Fibroblast of the aortic adventitia (primary cell): ENCODE measurements at places on chromosomes 2 and 18.
A peak's percentile ranks its signal among the peaks of the same experiment; 100 is the strongest.

- peak; percentile 98 for DNase-seq
Measured at GRCh38 chr2:112627060-112628040, 18.4 kb upstream of the SLC20A1 start.

DNA sequence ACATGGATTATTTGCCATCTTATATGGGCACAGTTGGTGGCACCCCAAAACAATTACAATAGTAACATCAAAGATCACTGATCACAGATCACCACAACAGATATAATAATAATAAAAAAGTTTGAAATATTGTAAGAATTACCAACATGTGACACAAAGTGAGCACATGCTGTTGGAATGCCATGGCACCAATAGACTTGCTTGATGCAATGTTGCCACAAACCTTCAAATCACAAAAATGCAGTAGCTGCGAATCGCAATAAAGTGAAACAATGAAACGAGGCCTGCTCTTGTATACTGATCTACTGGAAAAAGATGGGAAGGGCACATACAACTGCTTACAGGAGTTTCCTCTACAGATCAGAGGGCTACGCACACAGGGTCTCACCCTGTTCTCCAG is 32.2 kb upstream of the AMMECR1L start:
- peak; percentile 20 for DNase-seq

DNA sequence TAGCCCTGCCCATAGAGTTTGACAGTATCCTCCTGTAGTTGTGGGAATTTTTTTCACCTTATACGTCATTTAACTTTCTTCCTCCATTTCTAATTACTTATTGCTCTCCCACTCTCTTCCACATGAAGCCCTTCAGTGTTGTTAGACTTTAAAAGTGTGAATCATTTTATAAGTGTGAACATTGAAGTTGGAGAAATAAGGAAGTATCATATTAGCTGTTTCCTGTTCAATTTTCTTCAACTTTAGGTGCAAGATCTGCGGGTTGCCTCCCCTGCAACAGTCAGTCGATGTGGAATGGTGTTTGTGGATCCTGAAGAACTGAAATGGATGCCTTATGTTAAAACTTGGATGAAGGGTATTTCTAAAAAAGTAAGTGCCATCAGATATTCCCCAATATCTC is 138.1 kb downstream of the DNAH6 start:
- no peak for DNase-seq

DNA sequence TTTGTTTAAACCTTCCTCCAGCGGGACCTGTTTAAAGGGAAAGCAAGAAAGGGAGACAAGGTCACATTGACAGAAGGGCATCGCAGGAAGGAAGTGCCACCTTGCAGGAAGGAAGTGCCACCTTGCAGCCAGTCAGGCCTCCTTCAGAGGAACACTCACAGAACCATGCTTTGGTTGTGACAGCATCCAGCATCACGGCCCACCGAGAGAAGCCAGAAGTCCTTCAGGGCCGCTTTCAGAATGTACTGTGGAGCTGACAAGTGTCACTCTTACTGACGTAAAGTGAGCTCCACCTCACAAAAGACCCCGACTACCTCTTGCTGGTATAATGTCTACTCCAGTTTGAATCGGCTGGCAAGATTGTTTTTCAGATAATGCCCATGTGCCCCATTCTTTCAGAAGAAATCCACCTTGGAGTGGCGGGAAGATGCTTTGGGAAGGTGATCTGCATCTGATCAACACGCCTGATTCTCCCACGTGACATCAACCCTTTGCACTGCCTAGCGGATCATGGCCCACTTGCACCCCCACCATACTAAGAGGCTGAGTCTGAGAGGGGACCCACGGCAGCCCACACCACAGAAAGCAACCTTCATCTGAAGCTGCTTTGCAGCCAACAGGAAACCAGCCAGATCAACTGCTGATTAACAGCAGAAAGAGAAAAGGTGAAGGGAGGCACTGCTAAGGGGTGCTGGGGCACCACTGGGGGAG is 99.8 kb downstream of the UXS1 start:
- no peak for DNase-seq

DNA sequence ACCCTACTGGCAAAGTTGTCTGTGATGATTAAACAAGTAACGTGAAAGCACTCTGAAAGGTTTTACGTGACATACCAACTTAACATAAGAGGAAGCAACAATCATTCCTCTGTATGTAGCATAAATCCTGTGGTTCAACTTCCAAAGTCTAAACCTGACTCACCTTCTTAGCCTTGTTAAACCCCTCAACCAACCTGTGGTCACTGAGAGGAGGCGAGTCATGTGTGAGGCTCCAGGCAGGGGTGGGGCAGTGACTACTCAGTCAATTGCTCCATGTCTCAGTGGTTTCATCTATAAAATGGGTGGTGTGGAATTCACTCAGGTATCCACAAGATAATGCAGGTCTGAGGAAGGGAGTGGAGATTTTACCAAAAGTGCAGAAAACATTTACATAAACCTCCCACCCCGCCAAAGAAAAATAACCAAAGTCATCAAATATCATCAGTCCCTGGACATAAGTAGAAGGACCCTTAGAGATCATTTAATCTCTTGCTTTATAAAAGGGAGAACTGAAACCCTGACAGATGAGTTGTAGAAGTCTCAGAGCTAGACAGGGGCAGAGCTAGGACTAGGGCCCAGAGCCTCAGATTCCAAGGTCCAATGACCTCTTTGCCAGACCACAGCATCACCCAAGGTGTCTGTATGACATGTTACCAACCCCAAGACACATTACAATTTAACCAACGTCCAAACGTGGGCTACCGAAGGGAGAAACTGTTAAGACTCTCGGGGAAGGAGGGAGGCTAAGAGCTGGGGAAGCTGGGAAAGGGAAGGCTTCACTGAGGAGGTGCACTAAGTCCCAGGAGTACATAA is 3.7 kb upstream of the PCBP1 start:
- DNase-seq, result no peak

DNA sequence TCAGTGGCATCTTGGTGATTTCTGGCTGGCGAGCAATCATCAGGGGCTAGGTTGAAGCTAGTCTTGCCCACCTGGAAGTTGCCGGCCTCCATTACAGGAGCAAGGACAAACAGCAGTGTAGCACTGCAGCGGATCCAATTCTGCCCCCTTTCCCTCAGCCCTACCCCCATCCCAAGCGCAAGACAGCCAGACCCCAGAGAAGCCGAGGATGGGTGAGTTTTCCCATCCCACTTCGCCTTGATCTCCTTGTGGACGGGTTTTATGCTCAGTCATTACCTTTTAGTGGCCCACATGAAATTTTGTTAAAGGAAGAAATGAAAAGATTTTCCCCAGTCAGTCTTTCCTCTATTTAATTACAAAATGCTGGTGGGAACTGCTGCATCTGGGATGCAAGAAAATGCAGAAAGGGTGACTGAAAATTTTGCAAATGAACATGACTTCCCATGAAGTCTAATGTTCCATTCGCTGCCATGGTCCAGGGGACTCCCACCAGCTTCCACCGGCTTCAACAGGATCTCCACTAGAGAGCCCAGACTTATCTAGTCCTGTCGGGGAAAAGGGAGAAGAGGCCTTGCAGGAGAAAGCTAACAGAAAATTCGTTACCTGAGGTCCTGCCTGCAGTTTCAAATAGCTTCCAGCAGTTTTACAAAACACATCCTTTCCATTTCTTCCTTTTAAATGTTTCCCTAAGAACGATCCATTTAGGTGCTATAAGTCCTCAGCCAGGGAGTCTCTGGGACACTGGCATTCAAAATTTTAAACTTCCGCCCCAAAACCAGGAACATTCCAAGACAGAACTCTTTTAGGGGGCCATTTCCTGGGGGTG is 1.9 kb upstream of the HOXD9 start:
- no peak for DNase-seq

DNA sequence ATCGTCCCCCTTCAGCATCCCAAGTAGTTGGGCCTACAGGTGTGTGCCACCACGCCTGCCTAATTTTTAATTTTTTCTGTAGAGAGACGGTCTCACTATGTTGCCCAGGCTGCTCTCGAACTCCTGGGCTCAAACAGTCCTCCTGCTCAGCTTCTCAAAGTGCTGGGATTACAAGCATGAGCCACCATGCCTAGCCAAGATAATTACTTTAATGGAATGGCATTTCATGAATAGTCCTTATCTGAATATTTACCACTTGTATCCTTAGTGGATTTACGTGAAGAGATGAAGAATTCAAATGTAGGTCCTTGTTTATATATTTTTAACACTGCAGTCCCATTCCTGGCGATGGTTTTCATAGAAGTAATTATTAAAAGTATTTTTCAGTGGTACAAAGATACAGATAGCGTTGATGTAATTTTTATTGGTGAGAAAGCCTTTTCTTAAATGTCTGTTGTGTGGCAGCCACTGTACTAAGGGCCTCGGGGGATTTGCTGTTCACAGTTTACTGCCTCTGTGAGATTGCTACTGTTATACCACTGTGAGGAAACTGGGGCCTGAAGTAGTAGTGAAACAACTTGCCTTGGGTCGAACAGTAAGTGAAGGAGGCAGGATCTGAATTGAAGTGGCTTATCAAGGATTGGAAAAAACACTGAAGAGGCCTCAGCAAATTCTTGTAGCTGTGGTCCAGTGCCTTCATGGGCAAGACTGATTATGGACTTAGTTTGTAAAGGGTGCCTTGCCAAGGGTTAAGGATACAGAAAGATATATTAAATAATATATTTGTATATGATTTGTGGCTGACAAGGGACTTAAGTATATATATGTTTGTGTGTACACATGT is 151.2 kb downstream of the PRPF40A start:
- DNase-seq, result no peak

DNA sequence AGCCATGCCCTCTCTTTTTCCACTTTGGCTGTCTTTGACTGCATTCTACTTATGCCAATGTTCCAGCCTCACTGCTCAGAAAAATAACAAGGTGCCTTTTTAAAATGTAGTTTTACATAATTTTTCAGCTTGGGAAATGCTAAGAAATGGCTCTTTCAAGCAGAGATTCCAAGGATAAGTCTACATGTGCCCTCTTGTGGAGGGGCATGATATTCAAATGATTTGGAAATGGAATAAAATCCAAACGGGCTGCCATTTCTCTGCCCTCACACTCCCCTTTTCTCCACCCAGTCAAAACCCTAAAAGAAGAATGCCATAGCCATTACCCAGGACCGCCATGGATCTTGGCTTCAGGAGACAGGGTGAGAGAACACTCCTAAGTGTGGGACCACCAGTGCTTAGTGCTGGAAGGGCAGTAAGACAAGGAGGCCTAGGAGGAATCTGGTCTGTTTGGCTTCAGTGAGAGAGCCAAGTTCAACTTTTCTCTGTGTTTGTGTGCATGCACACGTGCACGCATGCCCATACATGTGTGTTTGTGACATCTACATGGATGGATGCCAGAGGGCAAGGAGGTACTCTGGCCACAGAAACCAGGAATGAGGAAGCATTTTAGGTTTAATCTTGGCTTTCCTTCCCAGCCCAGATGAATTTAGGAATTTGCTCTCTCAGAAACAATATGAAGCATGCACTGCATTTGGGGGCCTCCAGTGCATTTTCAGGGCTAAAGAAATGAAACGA is 174.0 kb upstream of the SLC14A2 start:
- DNase-seq, result peak; percentile 49

DNA sequence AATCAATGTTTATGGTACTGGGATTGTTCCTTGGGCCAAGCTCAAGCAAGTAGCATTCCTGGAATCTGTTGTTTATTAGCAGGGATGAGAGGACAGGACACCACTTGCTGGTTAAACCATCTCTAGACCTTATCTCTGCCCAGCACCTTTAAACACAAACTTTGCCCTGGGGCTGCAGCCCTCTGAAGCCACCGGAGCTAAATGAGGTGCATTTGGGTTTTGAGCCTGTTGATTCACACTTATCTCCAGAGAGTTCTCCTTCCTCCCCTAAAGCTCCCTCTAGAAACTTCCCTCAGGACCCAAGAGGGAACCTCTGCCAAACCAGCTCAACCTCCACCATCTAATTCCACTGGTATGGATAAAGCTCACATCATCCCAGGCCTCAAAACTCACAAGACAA is 94.8 kb upstream of the EPAS1 start:
- DNase-seq, result no peak

DNA sequence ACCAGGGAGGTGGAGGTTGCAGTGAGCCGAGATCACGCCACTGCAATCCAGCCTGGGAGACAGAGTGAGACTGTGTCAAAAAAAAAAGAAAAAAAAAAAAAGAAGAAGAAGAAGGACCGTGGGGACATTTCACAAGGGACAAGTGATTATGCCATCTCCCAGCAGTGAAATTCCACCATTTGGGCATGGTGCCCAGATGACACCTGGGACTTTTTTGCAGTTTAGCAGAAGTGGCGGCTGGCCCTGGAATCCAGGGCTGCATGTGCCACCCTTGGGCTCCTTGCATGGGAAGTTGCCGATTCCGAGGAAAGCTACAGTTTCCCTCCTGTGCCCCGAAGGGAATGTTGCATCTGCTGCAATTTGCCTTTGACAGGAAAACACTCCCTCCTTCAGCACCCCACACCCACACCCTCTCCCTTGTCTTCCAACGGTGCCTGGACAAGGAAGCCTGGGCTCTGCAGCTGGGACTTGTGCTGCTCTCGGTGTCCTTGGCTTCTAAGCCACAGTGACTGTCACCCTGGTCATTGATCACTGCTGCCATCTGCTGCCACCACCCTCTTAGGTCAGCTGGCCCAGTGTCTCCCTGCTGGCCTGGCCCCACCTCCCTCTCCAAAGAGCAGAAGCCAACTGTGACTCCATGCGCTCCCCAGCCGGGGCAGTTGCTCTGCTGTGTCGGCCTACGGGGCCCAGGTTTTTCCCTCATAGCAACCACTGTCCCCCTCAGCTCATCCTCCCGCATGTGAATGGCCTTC is 56.4 kb upstream of the LRRC30 start:
- DNase-seq, result no peak

- no peak for DNase-seq
Measured at GRCh38 chr2:240933966-240934700, 28.0 kb downstream of the CROCC2 start.

DNA sequence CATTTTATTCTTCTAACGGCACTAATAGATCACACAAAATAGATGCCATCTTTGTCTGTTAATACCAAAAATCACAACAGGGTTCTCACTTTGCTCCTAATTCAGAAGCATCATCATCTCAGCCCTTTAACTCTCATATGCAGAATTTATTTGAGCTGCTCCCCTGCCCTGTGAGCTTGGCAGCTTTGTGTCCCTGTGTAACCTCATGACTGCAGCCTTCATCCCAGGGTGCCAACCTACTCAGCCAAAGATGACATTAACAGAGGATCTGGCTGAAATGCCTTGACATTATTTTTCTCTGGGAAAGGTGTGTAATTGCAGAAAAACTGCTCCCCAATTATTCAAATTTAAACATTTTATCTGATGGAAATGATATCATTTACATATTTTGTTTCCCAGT is 319.4 kb downstream of the NRXN1 start:
- no peak for DNase-seq

GRCh38 chr2:54500404-54501205 is 44.5 kb downstream of the SPTBN1 start:
- DNase-seq, result no peak

DNA sequence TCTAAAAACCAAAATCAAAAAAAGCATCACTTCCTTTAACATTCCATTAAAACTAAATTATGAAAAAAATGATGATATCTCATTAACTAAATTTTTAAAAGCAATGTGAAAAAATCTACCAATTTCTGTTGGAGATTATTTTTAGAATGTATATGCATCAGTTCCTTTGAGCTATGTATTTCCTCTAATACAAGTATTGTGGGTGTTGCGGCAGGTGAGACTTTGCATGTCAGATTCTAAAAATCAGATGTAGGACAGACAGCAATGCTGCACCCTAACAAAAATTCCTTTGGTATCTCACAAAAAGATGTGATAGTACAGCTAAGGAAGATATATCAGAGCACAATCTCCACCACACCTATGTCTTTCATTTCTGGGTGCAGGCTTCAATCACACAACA is 6.8 kb downstream of the MBD2 start:
- DNase-seq, result no peak
